CD8-positive, alpha-beta memory T cell (primary cell): ENCODE measurements at places on chromosomes 7 and 10.

GRCh38 chr10:269440-270074 lies 134.3 kb downstream of the ZMYND11 start:
- no peak for DNase-seq

GRCh38 chr7:117937753-117938483 lies 64.7 kb upstream of the CTTNBP2 start:
- DNase-seq: no peak

- DNase-seq: no peak
Measured at GRCh38 chr7:83414947-83415346, 234.0 kb downstream of the SEMA3E start.

- DNase-seq: no peak
Measured at GRCh38 chr7:112573302-112574039, 92.7 kb downstream of the LSMEM1 start.

GRCh38 chr10:52883996-52884871 lies 111.7 kb upstream of the MBL2 start:
- no peak for DNase-seq

- DNase-seq: peak; percentile 66
Measured at GRCh38 chr10:124647421-124648130, 96.6 kb downstream of the FAM53B start.

- no peak for DNase-seq
Measured at GRCh38 chr7:55887821-55888247, 578 bp downstream of the ZNF713 start.

DNA sequence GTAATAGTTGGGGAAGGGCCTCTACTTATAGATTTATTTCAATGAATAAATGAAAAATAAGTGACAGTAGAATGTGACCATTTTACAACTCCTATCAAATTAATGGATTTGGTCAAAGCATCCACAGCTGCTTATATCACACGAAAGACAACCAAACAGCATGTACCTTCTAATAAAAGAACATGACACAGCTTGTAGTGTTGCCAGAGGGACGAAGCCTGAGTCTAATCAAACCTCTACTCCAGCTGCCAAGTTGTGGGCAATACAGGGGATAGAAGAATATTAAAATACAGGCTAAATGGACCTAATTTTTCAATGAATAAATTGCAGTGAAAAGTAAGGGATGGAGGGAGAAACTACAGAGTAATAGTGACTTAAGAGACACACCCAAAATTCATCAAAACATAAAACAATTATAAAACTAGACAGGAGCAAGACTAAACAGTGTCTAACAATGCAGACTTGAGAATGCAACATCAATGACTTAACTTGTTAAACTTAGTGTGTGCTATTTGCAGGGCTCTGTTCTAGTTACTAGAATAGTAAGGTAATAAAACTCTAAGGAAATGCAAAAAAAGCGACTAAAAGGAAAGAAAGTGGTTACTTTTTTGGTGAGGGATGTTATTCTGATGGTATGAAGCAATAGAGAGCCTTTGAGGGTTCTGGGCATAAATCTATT lies 853.8 kb downstream of the GRM8 start:
- no peak for DNase-seq

GRCh38 chr7:139953229-139953628 lies 109.5 kb downstream of the PARP12 start:
- DNase-seq: no peak

DNA sequence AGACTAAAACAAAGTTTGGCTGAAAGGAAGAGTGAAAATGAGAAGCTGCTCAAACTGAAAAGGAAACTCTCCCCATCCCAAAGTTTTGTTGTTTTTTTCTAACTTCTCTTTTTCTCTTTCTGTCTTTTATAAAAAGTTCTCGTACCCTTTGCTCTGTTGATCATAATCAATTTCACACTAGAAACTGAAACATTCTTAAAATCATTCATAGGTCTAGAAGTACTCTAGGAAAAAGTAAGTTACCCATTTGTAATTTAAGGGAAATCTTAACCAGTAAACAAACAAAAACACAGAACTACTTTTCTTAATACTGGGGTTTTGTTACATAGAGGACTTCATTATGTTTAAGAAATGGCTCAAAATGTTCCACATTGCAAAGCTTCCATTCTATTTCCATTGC lies 339.8 kb downstream of the SEMA3D start:
- no peak for DNase-seq

GRCh38 chr10:61160253-61160652 lies 216.3 kb upstream of the RHOBTB1 start:
- no peak for DNase-seq

DNA sequence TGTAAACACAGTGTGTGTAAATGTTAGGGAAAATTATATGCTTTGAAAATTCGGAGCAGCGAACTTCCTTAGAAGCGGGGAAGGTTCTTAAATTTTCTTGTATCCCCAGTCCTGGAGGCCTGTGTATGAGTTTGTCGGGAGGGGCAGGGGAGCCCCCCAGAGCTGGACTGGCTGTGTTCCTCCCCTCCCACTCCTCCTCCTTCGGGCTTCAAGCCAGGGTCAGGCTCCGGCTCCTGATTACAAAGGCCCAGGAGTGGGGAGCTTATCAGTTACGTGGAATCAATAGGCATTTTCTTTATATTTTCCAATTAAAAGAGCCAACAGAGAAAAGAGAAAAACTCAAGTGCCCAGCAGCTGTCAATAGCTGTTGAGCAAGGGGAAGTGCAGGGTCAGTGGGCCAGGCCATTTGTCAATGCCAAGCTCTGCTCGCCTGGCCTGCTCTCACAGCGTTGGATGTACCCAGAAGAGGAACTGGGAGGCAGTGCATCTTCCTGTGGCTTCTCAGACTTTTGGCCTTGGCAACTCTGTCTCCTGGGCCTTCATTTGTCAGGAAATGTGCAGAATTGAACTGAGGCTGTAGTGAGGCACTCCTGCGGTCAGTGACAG lies 156.9 kb upstream of the PCBD1 start:
- no peak for DNase-seq

- no peak for DNase-seq
Measured at GRCh38 chr7:34109936-34110780, 204.8 kb downstream of the BMPER start.

DNA sequence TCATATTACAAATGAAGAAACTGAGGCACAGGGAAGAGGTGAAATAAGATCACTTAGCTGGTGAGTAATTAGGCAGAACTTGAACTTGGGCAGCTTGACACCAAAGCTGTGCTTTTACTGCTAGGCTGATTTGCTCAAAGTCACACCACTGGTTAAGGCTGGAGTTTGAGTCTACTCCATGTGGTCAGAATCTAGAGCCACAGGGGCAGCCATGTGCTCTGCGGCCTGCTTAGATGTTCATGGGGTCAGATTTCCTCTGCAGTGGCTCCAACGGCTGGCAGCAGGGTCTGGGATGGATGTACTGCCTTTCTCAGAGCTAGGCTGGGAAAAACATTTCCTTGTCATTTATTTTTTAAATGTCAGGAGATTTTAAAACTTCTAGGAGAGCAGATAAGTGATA lies 417.5 kb downstream of the KCNMA1 start:
- no peak for DNase-seq

GRCh38 chr7:122845286-122845685 lies 41.0 kb downstream of the CADPS2 start:
- DNase-seq: no peak

DNA sequence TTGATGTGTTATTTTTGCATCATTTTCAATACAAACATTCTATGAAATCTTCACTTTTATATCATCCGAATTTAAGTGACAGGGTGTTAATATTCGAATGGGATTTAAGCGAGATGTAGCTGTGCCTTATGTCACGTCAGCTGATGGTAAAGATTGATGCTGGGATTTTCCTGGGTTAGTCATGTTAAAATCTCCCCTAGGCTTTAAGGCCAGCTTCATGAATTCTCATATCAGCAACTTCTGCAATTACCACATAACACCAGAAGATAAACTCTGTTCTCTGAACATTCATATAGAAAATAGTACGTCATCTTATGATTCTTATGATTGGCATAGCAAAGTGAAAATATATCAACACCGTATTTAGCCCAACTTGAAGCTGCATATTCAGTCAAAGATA lies 669.2 kb downstream of the PCDH15 start:
- no peak for DNase-seq

DNA sequence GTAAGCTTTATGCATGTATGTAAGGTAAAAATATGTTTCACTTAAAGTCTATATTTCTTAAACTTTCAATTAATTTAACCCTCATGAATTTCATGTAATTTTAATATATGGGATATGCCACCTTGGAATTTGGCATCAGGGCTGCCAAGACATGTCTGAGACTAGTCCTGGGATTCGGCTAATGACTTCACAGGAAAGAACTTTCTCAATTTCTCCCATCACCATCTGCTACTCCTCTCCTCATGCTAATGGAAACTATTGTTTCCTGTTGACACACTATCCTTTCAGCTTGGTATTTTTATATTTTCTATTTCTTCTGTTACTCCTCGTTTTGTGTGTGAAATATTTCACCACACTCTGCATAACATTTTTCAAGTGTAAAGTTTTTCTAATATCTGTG lies 205.9 kb downstream of the ARL4A start:
- DNase-seq: no peak

DNA sequence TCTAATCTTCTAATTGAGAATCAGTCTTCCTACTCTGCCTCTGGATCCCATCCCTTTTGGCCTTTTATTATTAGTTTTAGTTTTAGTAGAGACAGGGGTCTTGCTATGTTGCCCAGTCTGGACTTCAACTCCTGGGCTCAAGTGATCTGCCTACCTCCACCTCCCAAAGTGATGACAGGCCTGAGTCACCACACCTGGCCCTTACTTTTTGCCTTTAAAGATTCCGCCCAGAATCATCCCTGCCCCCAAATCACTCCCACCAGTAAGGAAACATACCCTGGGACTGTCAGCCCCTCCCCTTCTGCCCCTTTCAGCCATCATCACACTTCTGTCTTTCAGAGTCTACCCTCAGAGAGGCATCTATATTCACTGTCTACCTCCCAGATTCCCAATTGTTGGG lies 18.7 kb downstream of the KPNA7 start:
- no peak for DNase-seq

GRCh38 chr10:80172896-80173295 lies 32.4 kb downstream of the ANXA11 start:
- no peak for DNase-seq

- DNase-seq: peak; percentile 4
Measured at GRCh38 chr7:65307651-65308299, 65.9 kb upstream of the ZNF92 start.

DNA sequence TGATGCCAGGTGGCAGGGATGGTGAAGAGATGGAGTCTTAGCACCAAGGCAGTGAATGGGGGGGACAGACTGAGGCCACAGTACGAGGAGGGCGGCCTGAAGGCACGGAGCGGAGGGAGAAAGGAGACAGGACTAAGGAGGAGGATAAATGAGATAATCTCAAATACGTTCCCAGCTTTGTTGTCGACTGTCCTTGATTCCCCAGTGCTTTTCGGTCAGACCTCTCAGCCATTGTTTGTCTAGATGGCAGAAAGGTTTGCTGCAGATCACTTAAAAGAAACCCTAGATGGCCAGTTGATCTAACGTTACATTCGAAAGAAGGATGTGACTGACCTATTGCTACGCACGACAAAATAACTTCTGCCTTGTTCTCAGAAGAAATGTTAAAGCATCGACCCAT lies 479.0 kb downstream of the GATA3 start:
- DNase-seq: no peak

GRCh38 chr10:29981510-29981909 lies 77.9 kb downstream of the JCAD start:
- DNase-seq: no peak

DNA sequence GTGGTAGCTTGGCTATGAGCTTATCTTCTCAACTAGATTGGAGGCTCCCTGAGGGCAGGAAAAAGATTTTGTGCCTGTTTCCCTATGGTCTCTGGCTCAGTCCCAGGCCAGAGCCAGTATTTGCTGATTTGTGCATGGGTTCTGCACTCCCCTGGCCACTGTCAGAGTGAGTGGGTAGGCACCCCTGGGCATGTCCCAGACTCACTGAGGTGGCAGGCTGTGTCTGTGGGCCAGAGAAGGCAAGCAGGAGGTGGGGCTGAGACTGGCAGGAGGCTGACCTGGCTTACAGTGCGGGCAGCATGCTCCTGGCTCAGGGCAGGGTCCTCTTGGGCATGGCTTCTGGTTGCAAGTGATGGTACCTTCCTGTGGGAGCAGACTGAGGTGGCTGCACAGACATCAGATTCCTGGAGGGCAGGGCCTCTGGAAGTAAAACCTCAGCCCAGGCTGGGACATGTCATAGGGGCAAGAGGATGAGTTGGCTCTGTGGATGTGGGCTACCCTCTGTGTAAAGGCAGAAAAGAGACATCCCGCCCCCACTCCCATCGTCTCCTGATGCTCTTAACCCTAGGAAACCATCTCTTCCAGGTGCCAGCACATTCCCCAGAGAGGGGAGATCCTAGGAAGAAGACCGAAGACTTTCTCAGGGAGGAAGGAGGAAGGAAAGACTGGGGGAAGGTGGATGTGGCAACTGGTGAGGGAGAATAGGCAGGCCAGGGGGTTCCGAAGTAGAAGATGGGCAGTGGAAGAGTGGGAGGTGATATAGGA lies 4.3 kb downstream of the KCP start:
- DNase-seq: no peak

DNA sequence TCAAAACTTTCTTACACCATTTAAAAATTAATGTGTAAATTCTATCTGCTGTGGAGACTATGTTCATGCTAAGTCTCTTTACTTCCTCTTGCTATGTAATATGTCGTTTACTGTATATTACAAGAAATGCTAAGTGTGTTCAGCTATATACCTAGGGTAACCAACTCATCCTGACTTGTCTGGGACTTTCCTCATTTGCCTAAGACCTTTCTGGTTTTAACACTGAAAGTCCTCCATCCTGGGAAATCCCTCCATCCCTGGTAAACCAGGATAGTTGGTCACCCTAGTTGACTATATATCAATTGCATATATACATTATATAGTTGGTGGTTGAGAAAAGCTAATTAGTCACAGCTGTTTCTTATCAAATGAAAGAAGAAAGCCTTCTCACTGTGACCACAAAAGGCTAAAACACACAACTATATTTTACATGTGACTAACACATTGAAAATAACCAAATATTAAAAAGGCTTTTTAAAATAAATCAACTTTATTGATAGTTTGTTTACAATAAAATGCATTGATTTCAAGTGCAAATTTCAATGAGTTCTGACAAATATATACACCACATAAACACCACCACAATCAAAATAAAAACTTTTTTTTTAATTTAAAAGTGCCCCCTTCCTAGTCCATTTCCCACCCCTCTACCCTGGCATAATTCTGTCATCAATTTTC lies 167.7 kb upstream of the INHBA start:
- DNase-seq: no peak

- DNase-seq: no peak
Measured at GRCh38 chr7:111734954-111735660, 172.8 kb upstream of the IMMP2L start.

GRCh38 chr10:23314835-23315239 lies 29.8 kb downstream of the C10orf67 start:
- DNase-seq: peak; percentile 64

DNA sequence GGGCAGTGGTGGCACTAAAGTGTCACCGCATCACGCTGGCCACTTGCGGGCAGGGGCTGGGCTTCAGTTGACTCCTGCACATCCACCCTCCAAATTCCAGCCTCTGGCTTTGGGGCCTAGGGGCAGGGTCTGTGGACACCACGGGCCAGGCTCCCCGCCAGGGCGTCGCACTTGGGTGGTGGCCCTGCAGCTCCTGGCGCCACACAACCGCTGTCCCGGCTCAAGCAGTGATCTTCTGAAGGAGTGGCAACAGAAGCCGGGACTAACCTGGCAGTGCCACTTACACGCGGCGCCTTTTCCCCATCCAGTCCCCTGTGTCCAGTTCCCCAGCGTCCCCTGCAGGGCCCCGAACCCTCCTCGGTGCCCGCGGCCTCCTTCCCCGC lies 134.3 kb upstream of the ZNF92 start:
- DNase-seq: no peak

GRCh38 chr7:28329661-28330363 lies 82.5 kb upstream of the CREB5 start:
- peak; percentile 45 for DNase-seq
